CD4-positive, alpha-beta T cell treated with Interferon alpha-2 for 1 hour (primary cell): ENCODE measurements at places on chromosomes 5 and 9.

DNA sequence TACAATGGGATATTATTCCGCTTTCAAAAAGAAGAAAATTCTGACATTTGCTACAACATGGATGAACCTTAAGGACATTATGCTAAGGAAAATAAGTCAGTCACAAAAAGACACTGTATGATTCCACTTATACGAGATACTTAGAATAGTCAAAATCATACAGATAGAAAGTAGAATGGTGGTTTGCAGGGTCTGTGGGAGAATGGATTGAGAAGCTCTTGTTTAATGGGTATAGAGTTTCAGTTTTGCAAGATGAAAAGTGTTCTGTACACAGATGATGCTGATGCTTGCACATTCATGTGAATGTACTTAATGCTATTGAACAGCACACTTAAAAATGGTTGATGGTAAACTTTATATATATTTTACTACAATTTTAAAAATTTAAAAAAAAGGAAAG lies 2050.7 kb upstream of the WWC1 start:
- no peak for DNase-seq

- no peak for DNase-seq
Measured at GRCh38 chr5:94471521-94471920, 146.9 kb downstream of the KIAA0825 start.

DNA sequence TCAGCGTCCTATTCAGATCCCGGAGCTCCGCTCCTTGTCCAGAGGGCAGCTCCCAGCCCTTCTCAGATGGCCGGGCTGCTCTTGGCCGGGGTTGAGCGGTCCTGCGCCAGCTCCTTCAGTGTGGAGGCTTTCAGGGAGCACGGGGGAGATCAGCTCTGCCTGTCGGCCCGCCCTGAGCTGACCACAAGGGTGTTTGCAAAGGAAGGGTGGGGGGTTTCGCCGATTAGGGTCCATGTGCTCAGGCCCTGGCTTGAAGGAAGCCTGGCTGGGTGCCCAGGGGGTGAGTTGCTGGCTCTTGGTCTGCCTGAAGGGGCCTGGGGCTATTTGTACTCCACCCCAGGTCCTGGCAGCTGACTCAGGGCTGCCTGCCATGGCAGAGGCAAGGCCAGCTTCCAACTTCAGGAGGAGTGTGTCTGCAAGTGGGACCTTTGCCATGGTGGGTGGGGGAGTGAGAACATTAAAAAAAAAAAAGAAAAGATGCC lies 250.1 kb upstream of the KLF4 start:
- DNase-seq, result no peak

- DNase-seq, result no peak
Measured at GRCh38 chr5:141780952-141781781, 97.0 kb downstream of the PCDH1 start.

- DNase-seq, result peak; percentile 18
Measured at GRCh38 chr5:133618141-133618540, 5.8 kb upstream of the FSTL4 start.

DNA sequence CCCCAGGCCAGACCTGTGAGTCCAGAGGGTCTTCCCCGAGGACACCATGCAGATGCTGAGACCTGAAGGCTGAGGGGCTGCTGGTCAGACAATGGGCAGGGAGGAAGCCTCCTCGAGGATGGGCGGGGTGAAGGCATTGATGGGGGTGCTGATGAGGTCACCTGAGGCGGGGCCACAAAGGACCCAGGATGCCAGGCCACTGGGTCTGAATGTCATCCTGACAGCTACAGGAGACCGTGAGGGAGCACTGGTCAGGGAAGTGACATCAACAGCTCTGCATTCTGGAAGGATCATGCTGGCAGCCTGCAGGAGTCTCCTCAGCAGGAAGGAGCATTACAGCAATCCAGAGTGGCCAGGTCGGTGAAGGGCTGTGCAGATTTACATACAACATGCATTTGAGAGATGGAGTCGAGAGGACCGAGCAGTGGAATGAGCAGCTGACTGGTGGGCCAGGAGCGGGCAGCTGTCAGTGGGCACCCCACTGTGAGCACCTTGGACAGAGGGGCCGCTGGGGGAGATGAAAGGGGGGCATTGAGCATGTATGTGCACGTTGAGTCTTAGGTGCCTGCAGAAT lies 77.7 kb upstream of the ADAMTS2 start:
- DNase-seq, result no peak

DNA sequence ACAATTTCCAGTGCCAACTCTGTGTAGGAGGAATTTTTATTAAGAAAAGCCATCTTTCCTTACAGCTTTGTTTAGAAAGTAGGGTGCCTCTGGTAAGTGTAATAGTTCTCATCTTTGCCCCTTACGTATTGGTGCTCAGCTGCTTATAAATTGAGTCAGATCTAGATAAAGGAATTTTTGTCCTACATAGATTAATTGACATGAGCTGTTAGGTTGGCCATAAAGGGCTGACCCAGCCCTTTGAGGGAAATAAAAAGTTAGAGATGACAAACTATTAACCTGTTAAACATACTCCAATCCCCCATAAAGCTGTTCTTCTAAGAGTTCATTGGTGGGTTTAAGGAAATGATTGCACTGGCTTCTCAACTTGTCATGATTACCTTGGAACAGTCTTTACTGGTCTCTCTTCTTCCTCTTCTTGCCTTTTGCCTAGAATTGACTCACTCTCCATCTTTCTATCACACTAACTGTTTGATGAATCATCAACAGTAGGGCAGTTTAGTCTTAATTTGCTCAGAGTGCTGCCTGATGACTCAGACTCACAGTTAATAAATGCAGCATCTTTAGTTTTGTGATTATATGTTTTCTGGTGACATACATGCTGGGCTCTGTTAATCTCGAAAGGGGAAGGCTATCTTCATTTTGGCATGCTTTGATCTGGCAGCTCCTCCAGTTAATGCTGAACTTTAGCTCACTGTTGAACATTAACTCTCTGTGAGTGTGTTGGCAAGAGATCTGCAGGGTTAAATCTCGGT lies 51.7 kb downstream of the ARHGAP26 start:
- DNase-seq, result no peak

GRCh38 chr5:146762830-146763229 lies 115.7 kb downstream of the PPP2R2B start:
- DNase-seq, result no peak

GRCh38 chr5:68033029-68033428 lies 182.5 kb upstream of the PIK3R1 start:
- no peak for DNase-seq

DNA sequence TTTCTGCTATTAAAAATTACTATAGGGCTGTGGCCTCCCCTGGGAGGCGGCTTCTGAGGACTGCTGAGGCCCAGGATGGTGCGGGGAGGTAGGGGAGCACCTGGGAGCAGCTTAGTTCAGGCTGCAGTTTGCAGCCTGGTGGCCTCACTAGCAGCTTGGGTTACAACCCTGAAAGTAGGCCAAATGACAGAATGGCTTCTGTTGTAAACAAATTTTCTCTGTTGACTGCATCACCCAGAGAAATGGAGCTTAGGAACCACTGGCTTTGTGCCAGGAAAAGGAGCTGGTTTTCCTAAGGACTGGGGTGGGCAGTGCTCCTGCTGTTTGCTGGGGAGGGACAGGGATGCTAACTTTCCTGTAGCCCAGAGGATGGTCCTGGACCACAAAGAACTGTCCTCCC lies 130.3 kb downstream of the ENTREP1 start:
- DNase-seq, result no peak

DNA sequence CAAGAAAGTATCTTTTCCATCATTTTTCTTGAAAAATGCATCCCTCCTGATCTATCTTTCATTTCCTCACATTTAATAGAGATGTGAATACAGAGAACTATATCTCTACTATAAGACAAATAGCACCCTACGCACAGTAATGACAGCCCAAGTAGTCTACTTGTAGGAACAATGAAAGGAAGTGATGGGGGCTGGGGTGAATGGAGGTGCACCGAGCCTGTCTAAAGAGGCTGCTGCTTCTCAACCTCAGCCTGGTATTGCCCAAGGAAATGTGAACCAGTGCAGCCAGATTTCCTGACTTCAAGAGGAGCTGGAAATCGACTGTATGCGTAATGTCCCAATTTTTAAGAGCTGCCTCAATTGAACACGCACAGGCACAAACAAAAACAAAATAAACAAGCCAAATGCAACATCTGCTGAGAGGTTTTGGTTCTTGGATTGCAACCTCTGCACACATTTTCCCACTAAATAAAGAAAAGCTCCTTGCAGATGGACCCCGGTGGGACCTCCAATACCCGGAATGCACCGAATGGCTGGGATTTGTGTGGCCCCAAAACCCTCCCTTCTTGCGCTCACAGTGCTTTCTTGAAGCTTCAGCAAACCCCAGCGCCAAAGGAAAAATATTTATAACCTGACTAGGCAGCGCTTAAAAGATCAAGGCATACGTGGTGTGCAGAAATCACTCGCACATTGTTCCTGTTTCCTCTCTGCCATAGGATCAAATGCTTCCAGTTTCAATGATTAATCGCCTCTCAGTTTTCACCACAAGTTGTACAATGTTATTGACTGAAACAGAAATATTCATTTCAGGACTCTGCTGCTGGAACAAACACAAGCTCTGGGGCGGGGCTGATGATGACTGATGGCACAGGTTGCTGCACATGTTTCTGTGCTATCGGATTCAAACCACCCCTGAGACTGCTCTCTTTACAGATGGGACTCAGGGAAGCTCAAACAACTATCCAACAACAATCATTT lies 68.3 kb downstream of the KCNIP1 start:
- DNase-seq, result no peak

- no peak for DNase-seq
Measured at GRCh38 chr9:27457445-27457844, 66.6 kb upstream of the IFNK start.

GRCh38 chr9:105690742-105691141 lies 3.6 kb upstream of the TMEM38B start:
- no peak for DNase-seq
